Sigmoid colon (tissue), 7 donors: ENCODE measurements at places on chromosomes 12 and 14. TPM values are rescaled to one million over a fixed set of nuclear protein-coding genes. Genes with fewer than 3 reads are reported as not detected.

The CCDC177 gene
- polyA plus RNA-seq, result not detected

GRCh38 chr12:106066051-106066705 lies 72.6 kb downstream of the NUAK1 start:
- H3K36me3 ChIP-seq, result no peaks in the 10 kb centered on the region
- no peak overlapping the region for H3K27ac ChIP-seq
- no peak overlapping the region for H3K4me3 ChIP-seq
- DNase-seq, result no peak
- no peaks in the 10 kb centered on the region for H3K27me3 ChIP-seq

DNA sequence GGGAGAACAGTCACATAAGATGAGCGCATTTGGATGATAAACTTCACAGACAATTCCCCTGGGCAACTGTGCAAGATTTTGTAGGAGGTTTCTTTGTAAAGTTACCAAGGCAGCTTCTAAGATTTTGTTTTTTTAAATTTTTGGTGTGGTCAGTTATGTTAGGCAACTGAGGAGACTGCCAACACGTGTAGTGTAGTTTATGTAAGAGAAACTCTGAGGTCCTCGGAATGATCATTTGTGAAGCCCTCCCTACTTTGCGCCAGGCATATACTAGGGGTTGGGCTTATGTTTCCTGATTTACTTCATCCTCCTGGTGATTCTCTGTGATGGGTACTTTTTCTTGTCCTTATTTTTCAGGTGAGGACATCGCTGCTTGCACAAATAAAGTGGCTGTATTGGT lies 433.6 kb downstream of the TMEM132D start:
- H3K4me3 ChIP-seq, result no peak overlapping the region
- H3K27me3 ChIP-seq, result no peaks in the 10 kb centered on the region
- H3K4me1 ChIP-seq, result no peaks in the 10 kb centered on the region
- H3K36me3 ChIP-seq, result no peaks in the 10 kb centered on the region
- no peak overlapping the region for H3K27ac ChIP-seq
- no peak for DNase-seq

The LDHB gene
- 404 TPM for polyA plus RNA-seq

The NDUFA12 gene
- 182 TPM for polyA plus RNA-seq

The FOS gene
- polyA plus RNA-seq, result 306 TPM

GRCh38 chr12:64065881-64066451 lies 156.1 kb downstream of the KICS2 start:
- no peak overlapping the region for H3K27ac ChIP-seq
- no peaks in the 10 kb centered on the region for H3K4me1 ChIP-seq
- no peaks in the 10 kb centered on the region for H3K27me3 ChIP-seq

- peaks cover 78% of the 10 kb centered on the region for H3K4me1 ChIP-seq
- H3K4me3 ChIP-seq, result peak overlapping the region; percentile 78
- H3K36me3 ChIP-seq, result no peaks in the 10 kb centered on the region
- no peak overlapping the region for H3K27ac ChIP-seq
- DNase-seq, result no peak
Observed at GRCh38 chr12:120115066-120115465, 1.5 kb downstream of the RAB35 start.

GRCh38 chr12:69932676-69933552 lies 107.9 kb downstream of the MYRFL start:
- DNase-seq, result no peak
- H3K36me3 ChIP-seq, result no peaks in the 10 kb centered on the region
- H3K4me3 ChIP-seq, result no peak overlapping the region
- H3K27me3 ChIP-seq, result no peaks in the 10 kb centered on the region
- no peaks in the 10 kb centered on the region for H3K4me1 ChIP-seq

The PSMC6 gene
- polyA plus RNA-seq, result 61.9 TPM

- no peak overlapping the region for H3K27ac ChIP-seq
- no peaks in the 10 kb centered on the region for H3K36me3 ChIP-seq
- no peak overlapping the region for H3K4me3 ChIP-seq
- no peaks in the 10 kb centered on the region for H3K27me3 ChIP-seq
- DNase-seq, result no peak
Observed at GRCh38 chr14:106372870-106373652, 846.7 kb downstream of the TMEM121 start.

GRCh38 chr14:54535646-54536045 lies 25.9 kb downstream of the CGRRF1 start:
- no peaks in the 10 kb centered on the region for H3K4me1 ChIP-seq
- H3K27me3 ChIP-seq, result no peaks in the 10 kb centered on the region
- no peak overlapping the region for H3K4me3 ChIP-seq
- no peak for DNase-seq
- no peak overlapping the region for H3K27ac ChIP-seq
- H3K36me3 ChIP-seq, result no peaks in the 10 kb centered on the region

The RBMS2 gene
- 9.8 TPM for polyA plus RNA-seq

- no peaks in the 10 kb centered on the region for H3K27me3 ChIP-seq
- DNase-seq, result no peak
Observed at GRCh38 chr14:62691647-62692489, 353.4 kb downstream of the KCNH5 start.

The PA2G4 gene
- 136 TPM for polyA plus RNA-seq

The CMKLR1 gene
- 3.0 TPM for polyA plus RNA-seq

- H3K36me3 ChIP-seq, result no peaks in the 10 kb centered on the region
- no peak overlapping the region for H3K4me3 ChIP-seq
- H3K27ac ChIP-seq, result no peak overlapping the region
Observed at GRCh38 chr12:82486524-82487235, 128.4 kb downstream of the METTL25 start.

DNA sequence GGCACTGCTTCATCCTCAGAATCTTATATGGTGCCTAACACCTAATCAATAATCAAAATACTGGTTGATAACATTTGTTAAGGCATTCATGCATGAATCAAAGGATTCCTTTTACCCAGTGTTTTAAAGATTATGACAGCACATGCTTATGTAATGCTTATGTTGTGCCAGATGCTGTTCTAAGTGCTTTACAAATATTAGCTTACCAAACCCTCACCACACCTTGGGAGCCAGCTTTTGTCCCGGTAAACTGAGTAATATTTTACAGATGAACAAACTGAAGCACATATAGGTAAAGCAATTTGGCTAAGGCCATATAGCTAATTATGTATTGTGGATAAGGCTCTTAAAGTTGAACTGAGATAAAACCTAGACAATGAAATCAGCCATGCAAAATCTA lies 209.2 kb downstream of the ALX1 start:
- no peaks in the 10 kb centered on the region for H3K27me3 ChIP-seq
- no peak overlapping the region for H3K4me3 ChIP-seq
- DNase-seq, result no peak
- H3K27ac ChIP-seq, result no peak overlapping the region
- no peaks in the 10 kb centered on the region for H3K4me1 ChIP-seq
- no peaks in the 10 kb centered on the region for H3K36me3 ChIP-seq

DNA sequence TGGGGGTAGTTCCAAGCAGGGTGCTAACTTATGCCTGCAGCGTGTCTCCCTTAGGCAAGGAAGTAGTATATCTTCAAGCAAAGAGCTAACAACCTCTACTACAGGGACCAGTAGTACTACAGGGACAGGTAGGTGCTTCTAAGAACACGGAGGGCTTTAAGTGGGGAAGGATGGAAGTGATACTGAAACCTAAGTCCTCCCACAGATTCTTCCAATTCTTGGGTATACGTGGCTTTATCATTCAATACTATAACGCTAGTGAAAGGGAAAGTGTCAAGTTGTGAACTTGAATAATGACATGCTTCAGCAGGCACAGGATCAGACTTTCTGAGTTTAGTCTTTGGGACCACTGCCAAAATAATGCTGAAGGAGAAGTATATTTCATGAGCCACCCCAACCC lies 241.7 kb downstream of the CEP128 start:
- H3K27ac ChIP-seq, result no peak overlapping the region
- DNase-seq, result no peak
- no peaks in the 10 kb centered on the region for H3K4me1 ChIP-seq

The LALBA gene
- polyA plus RNA-seq, result not detected

- H3K27ac ChIP-seq, result peak overlapping the region; percentile 90
- no peak for DNase-seq
- peak overlapping the region; percentile 61 for H3K4me3 ChIP-seq
- H3K4me1 ChIP-seq, result peaks cover 34% of the 10 kb centered on the region
- H3K27me3 ChIP-seq, result no peaks in the 10 kb centered on the region
Observed at GRCh38 chr12:14367040-14367661, 1.7 kb downstream of the ATF7IP start.

DNA sequence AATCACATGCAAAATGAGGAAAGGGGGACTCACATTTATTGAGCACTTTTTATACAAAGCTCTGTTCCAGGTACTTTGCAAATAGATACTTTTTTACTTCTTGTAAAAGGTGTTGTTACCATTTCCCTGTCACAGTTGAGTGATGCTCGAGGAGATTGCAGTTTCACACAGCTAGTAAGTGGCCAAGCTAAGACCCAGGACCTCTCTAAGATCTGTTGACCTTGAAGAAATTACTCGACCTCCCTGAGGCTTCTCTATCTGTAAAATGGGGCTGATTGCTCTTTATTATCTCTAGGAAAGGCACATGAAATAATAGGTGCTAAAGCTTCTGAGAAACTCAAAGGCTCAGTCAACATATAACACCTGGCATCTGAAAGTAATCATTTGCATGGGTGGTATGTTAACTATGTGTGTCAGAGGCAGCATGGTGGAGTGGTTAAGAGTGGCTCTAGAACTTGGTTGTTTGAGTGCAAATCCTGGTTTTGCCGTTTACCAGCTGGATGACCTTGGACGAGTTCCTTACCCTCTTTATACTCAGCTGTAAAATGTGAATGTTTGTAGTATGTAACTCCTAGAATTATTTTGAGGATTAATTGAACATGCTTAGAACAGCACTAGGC lies 41.5 kb downstream of the IFT81 start:
- H3K4me3 ChIP-seq, result no peak overlapping the region
- H3K27me3 ChIP-seq, result no peaks in the 10 kb centered on the region
- no peaks in the 10 kb centered on the region for H3K36me3 ChIP-seq
- H3K4me1 ChIP-seq, result no peaks in the 10 kb centered on the region
- no peak overlapping the region for H3K27ac ChIP-seq

The INHBC gene
- polyA plus RNA-seq, result not detected

The LTB4R2 gene
- under 0.01 TPM for polyA plus RNA-seq

DNA sequence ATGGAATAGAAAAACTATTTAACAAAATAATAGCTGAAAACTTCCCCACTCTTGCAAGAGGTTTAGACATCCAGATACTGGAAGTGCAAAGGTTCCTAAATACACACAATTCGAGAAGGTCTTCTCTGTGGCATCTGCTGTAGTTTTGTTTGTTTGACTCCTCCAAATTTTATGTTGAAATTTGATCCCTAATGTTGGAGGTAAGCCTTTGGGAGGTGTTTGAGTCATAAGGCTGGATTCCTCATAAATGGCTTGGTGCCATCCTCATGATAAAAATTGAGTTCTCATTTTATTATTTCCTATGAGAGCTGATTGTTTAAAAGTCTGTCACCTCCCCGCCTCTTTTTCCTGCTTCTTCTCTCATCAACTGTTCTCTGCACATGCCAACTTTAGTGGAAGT lies 182.7 kb downstream of the MYRFL start:
- no peaks in the 10 kb centered on the region for H3K4me1 ChIP-seq
- H3K4me3 ChIP-seq, result no peak overlapping the region
- no peak overlapping the region for H3K27ac ChIP-seq
- no peaks in the 10 kb centered on the region for H3K27me3 ChIP-seq
- no peaks in the 10 kb centered on the region for H3K36me3 ChIP-seq
- DNase-seq, result no peak

- H3K36me3 ChIP-seq, result no peaks in the 10 kb centered on the region
- no peak for DNase-seq
- H3K27me3 ChIP-seq, result no peaks in the 10 kb centered on the region
- no peak overlapping the region for H3K4me3 ChIP-seq
- H3K4me1 ChIP-seq, result peaks cover 5% of the 10 kb centered on the region
- no peak overlapping the region for H3K27ac ChIP-seq
Observed at GRCh38 chr14:23109769-23110168, 5.0 kb upstream of the CIROP start.

The FAM186B gene
- 0.22 TPM for polyA plus RNA-seq

DNA sequence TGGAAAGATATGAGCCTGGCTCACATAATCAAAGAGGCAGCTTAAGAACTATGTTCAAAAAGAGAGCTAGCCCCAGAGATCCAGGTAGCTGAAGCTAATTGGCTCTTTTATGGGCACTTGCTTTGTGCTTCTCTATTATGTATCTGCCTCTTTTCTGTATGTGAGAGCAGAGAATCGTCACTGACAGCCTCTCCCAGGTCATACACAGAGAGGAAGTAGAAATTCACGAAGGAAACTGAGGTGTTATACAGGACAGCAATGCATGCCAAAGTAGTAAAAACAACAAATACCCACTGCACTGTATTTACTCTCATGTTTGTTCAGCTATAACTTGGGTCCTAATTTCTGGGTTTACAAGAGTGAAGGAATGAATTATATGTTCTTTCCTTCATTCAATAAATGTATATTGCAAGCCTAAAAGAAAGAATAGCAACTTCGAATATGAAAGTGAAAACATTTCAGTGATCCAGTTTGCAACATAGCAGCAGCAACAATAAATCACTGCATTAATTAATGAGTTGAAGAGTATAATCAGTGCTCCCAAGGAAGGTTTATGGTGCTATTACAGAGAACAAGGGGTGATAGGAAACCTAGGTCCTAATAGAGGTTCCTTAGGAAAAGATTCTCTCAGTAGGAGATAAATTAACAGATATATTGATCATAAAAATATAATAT lies 47.1 kb upstream of the ATXN7L3B start:
- no peaks in the 10 kb centered on the region for H3K27me3 ChIP-seq
- H3K4me1 ChIP-seq, result no peaks in the 10 kb centered on the region
- DNase-seq, result no peak

GRCh38 chr12:100789146-100789545 lies 5.4 kb upstream of the ANO4 start:
- H3K36me3 ChIP-seq, result no peaks in the 10 kb centered on the region
- no peak for DNase-seq
- no peaks in the 10 kb centered on the region for H3K27me3 ChIP-seq
- H3K4me3 ChIP-seq, result no peak overlapping the region
- no peak overlapping the region for H3K27ac ChIP-seq

GRCh38 chr14:105487986-105488777 lies 1.5 kb downstream of the CRIP1 start:
- H3K36me3 ChIP-seq, result no peaks in the 10 kb centered on the region
- DNase-seq, result no peak
- H3K27me3 ChIP-seq, result peaks cover 27% of the 10 kb centered on the region
- peak overlapping the region; percentile 55 for H3K4me3 ChIP-seq
- peaks cover 64% of the 10 kb centered on the region for H3K4me1 ChIP-seq
- peak overlapping the region; percentile 97 for H3K27ac ChIP-seq

GRCh38 chr12:64735442-64735841 lies 23.8 kb downstream of the GNS start:
- no peak overlapping the region for H3K4me3 ChIP-seq
- no peaks in the 10 kb centered on the region for H3K27me3 ChIP-seq
- no peaks in the 10 kb centered on the region for H3K4me1 ChIP-seq
- DNase-seq, result no peak
- peaks cover 25% of the 10 kb centered on the region for H3K36me3 ChIP-seq

GRCh38 chr12:29537298-29537697 lies 39.8 kb upstream of the OVCH1 start:
- no peaks in the 10 kb centered on the region for H3K4me1 ChIP-seq
- DNase-seq, result no peak
- H3K4me3 ChIP-seq, result no peak overlapping the region
- no peaks in the 10 kb centered on the region for H3K36me3 ChIP-seq
- H3K27me3 ChIP-seq, result no peaks in the 10 kb centered on the region

- H3K4me3 ChIP-seq, result peak within 1 kb of the TSS; percentile 85
- H3K27ac ChIP-seq, result peak within 1 kb of the TSS; percentile 94
- no peaks in the 10 kb centered on the region for H3K36me3 ChIP-seq
- H3K4me1 ChIP-seq, result peaks cover 29% of the 10 kb centered on the region
- peak; percentile 99 for DNase-seq
- no peaks in the 10 kb centered on the region for H3K27me3 ChIP-seq
Observed at GRCh38 chr12:22544038-22544979, at the start of gene C2CD5. TSS of gene C2CD5 (minus strand) at chr12:22544542. CDS start at chr12:22544150, 392 bp downstream.

- DNase-seq, result no peak
- H3K27ac ChIP-seq, result peak overlapping the region; percentile 43
- H3K36me3 ChIP-seq, result no peaks in the 10 kb centered on the region
- H3K4me1 ChIP-seq, result no peaks in the 10 kb centered on the region
- no peaks in the 10 kb centered on the region for H3K27me3 ChIP-seq
- H3K4me3 ChIP-seq, result no peak overlapping the region
Observed at GRCh38 chr12:46432325-46432724, 59.8 kb upstream of the SLC38A2 start.

The IFNG-AS1 gene
- not detected for polyA plus RNA-seq

The HNF1A gene
- 13.2 TPM for polyA plus RNA-seq
